ENCODE measurements at places on chromosomes 12 and 14.

- DNase-seq, result no peak
Observed at GRCh38 chr12:105982022-105982421, 156.7 kb downstream of the NUAK1 start.

- no peak for DNase-seq
Observed at GRCh38 chr14:73785336-73785833, 66.2 kb upstream of the PTGR2 start.

DNA sequence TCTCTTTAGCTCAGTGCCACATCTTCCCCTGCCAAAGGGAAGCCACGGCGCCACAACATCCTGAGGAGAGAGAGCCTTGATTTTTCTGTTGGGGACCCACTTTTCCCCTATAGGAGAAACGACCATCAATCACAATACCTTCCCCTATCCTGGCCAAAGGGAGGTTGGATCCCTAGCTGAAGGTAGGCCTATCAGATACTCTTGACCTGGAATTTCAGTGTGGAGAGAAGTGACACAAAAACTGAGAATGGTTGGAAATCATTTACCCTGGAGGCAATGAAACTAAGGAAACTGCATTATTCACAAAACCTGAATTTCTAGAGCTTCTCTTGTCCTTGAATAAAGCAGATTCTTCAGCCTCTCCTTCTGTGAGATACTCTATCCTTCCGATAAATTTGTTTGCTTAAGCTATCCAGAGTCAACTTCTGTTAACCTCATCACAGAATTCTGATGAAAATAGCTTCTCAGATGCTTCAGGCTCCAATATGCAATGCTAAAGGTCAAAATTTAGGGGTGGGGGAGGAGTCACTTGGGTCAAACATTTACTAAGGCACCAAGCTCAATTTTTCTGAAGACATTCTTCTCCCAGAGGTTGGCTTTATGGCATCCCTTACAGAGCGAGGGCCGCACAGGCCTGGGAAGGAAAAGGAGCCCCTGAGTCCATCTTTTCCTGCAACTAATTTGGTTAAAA, 27.0 kb upstream of the DUSP6 start:
- DNase-seq, result no peak

- DNase-seq, result no peak
Observed at GRCh38 chr12:47967461-47968321, 4.3 kb downstream of the TMEM106C start.

DNA sequence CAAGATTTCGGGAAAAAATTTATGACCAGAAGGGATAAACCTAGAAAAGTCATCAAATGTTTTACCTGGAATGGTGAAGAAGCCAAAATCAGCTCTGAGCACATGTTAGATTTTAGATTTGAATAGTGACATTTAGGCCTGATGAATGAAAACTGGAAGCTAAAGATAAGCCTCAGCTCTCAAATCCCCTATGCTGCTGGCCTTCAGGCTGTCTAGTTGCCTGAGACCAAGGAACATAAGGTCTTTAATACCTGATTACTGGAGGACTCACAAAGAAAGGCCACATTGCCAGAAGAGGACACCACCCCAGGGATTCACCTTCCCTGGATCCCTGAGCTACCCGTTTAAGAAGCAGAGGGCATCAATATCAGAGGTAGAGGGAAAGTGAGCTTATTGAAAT, 56.6 kb downstream of the BCL2L14 start:
- no peak for DNase-seq

- no peak for DNase-seq
Observed at GRCh38 chr12:96211988-96212387, 17.8 kb downstream of the ELK3 start.

DNA sequence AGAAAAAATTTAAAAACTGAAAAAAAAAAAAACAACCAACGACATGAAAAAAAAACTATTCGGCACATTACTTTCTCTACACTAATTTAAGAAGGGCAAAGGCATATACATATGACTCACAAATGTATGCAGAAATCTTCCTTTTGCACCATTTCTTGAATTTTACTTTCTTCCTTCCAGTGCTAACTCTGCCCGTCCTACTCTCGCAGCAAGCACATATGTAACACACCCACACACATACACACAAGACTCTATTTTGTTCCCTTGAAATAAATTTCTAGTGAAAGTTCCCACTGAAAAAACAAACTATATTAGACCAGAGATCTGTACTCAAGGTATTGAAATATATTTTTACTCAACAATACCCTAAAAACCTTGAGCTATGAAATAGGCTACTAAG, 14.6 kb downstream of the BTG1 start:
- DNase-seq, result no peak

- DNase-seq, result no peak
Observed at GRCh38 chr12:60066655-60067054, 470.8 kb downstream of the SLC16A7 start.

GRCh38 chr12:93706387-93706786, 29.2 kb downstream of the CRADD start:
- DNase-seq, result no peak

- DNase-seq, result no peak
Observed at GRCh38 chr12:2675776-2676175, 119.0 kb upstream of the FKBP4 start.

- DNase-seq, result no peak
Observed at GRCh38 chr12:51706206-51706605, 115.2 kb downstream of the SCN8A start.

DNA sequence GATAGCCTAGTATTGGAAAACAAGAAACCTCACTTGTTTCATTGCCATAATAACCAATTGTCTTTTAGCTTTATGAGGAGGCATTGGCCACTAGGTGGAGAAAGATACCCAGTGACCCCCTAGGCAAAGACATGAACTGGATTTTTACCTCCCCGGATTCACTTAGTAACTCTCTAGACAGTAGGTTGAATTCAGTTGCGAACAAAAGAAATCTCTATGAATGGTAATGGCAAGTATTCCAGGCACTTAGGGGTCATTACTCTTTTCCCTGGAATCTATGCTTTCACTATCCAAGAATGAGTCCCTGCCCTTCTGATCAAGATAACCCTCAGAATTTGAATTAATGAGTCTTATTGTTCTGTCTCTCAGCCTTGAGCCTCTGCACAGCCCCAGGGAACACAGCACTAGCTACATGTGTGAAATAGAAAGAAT, 29.5 kb upstream of the RHOJ start:
- DNase-seq, result no peak

- peak; percentile 56 for DNase-seq
Observed at GRCh38 chr14:91350813-91351511, 66.7 kb downstream of the CCDC88C start.

DNA sequence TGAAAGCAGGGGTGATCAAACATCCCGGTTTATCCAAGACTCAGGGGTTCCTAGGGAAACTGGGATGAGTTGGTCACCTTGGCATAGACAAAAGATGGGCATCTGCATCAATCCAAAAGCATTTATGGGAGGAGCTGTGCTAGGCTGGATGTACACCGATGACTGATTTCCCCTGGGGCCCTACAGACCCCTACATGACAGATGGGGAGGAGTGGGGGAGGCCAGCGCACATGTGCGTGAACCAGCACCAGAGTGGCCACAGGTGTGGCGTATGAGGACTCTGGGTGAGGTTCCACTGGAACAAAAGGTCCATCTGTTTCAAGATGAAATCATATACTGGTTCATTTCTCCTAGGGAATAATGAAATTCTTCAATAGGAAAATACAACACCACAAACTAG, 210.4 kb downstream of the ITPR2 start:
- DNase-seq, result no peak

DNA sequence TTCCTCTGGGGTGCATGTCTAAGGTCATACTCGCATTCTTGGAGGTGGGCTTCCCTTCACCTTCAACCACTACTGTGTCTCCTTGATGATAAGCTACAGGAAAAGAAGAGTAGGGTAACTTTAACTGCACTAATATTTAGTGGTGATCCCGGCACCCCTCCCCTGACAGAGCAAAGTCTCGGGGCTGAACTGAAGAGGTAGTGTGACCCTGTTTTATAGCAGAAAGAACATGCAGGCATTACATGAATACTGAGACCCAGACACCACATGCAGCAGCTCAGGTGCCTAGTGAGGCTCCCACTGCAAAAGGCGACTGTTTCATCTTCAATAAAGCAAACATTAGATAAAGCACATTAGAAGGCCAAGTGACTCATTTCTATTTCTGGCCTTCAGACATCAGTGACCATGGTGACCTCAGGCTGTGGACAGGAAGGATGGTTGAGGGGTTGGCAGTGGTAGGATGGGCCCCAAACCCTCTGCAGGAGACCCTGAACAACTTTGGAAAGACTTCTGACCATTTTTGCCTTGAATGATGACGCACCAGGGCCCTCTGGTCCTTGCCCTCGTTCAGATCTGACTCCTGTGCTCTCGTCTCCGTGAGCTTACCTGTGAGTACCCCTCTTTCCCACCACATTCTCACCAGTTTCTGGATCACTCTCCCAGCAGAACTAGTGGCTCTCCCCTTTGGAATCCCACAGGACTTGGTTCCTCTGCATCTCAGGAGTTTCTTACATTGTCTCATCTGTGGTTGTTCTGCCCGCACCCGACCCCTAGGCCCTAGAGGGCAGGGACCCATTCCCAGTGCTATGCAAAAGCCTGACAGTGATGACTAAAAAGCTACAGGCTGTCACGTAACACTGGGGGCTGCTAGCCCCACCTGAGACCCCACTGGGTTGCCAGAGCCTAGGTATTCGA, 23.8 kb upstream of the JPH4 start:
- DNase-seq, result no peak

DNA sequence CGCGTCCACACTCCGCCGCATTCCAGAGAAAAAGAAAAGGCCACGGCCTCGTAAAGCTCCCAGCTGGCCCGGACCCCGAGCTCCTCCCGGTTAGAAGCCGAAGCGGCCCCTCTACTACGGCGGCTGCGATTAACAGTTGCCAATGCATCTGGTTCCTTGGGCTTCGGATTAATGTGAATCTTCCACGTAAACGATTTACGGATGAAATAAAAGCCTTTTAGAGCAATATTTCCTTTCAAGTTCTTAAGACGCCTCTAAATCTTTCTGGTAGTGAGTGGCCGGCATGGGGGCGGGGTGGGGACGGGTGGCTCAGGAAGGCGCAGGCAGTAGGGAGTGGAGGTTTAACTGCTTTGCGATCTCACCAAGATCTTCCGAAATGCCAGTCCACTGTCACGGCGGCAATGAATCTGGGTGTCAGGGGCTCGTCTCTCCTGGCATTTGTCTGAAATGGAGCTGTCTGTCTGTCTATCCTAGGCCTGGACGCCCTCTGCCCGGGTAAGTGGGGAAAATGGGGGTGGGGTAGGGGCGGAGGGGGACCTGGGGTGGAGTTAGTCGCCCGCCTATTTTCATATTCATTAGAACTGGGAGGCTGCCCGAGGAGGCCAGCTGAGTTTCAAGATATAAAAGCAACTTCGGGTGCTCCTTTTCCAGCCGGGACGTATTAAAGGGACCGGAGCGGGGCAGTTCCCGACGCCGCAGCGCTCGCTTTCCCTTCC, 413 bp upstream of the ALX1 start:
- DNase-seq, result no peak

GRCh38 chr14:58638231-58639197, 752 bp downstream of the DACT1 start:
- peak; percentile 44 for DNase-seq

GRCh38 chr12:94150240-94151121, 2.1 kb downstream of the PLXNC1 start:
- peak; percentile 45 for DNase-seq

DNA sequence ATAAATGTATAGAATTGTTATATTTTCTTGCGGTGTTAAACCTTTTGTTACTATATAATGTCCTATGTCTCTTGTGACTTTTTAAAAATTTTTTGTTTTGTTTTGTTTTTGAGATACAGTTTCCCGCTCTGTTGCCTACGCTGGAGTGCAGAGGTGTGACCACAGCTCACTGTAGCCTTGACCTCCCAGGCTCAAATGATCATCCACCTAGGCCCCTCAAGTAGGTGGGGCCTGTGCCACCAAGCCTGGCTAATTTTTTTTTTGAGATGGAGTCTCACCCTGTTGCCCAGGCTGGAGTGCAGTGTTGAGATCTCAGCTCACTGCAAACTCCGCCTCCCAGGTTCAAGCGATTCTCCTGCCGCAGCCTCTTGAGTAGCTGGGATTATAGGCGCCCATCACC, 26.5 kb upstream of the RCOR1 start:
- DNase-seq, result no peak

GRCh38 chr12:116160231-116160630, 117.3 kb downstream of the MED13L start:
- no peak for DNase-seq

DNA sequence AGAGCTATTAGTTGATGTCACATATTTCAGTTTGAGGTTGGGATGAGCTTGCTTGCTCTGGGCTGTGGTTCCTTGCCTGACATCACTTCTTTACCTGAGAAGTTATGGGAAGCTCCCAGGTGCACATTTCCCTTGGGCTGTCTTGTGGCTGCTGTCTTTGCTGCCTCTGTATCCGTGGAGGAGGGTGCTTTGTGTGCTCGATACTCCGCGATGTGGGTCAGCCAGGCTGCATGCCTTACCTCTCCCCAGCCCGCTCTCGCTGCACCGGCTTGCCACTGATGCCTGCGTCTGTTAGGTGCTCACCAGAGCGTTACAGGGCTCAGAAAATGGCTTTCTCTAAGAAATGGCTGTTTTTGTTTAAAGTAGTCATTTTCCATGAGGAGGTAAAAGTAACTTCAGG, 19.6 kb downstream of the PELI2 start:
- DNase-seq, result no peak

DNA sequence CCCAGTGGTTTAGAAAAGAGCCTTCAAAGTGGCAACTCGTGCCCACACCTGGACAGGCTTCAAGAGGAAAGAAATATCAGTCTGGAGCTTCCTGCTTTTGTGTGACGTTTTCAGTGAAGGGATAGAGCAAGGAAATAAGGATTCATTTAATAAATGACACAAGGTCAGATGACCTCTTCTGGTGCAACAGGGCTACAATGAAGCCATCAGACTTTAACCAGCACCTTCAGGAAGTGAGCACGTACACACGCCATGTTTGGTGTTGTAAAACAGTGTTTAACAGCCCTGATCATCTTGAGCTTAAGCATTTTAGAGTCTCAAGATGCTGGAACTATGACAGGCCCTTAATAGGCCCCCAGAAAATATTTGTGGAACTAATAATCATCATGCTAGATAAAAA, 59.1 kb downstream of the CCDC60 start:
- no peak for DNase-seq

All from stimulated activated CD4-positive, alpha-beta T cell treated with anti-CD3 and anti-CD28 coated beads, Interleukin-4, amount 100 ng/mL, for 1 hour (primary cell).